ENCODE measurements at places on chromosomes 6 and 20.

GRCh38 chr6:153989989-153990388, 49.1 kb upstream of the OPRM1 start:
- no peak for DNase-seq

- no peak for DNase-seq
Measured at GRCh38 chr20:51310216-51310615, 232.3 kb downstream of the NFATC2 start.

DNA sequence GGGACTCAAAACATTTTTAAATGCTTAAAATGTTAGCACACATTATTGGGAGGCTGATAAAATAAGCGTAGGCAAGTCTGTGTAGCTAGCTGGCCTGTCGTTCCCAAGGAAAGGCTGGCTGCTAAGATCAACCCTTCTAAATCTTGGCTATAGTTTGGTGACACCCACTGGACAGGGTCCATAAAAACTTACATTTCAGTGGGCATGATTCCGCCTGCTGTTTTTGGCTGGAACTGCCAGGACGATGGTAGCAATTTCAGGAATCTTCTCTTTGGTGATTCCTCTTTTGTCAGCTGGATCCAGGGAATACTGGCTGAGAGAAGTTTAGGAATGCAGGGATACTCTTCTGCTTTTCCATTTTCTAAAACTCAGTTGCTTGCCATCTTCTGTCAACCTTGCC, 162.2 kb downstream of the NKAIN2 start:
- no peak for DNase-seq

- DNase-seq = no peak
Measured at GRCh38 chr20:25273541-25274358, 25.9 kb downstream of the PYGB start.

DNA sequence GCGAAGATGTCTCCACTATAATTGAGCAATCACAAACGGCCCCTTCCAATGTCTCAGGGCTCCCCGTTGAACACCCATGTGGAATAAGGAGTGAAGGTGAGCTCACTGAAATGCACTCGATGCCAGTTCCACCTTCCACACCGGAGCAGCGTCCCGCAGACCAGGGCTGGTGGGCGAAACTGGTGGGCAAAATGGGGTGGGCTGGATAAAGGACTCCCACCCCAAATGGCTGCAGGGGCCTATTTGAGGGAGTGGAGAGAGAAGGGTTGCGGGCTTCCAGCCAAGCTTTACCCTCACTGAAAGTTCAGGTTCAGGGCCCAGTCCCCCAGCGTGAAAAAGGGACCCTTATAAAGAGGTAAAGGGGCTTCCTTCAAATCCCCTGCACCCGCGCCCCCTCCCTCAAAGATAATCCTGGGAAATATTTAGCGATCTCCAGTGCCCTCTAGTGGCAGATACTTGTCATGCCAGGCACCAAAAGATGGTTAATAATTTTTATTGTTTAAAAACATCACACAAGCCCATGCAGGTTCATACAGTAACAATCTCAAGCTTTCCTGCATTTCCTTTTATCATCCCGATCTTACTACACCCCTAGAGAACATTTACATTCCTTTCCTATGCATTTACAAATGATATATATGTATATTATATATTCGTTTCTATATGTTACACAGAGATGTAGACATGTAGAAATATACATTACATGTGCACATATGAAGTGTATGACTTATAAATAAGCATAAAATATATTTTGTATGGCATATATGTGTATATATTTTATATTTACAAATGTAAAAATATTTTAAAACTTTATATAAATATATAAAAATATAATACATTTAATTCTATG, 58.2 kb upstream of the NKX2-2 start:
- DNase-seq = peak; percentile 2

GRCh38 chr6:151647976-151648639, 154.3 kb downstream of the CCDC170 start:
- peak; percentile 7 for DNase-seq

DNA sequence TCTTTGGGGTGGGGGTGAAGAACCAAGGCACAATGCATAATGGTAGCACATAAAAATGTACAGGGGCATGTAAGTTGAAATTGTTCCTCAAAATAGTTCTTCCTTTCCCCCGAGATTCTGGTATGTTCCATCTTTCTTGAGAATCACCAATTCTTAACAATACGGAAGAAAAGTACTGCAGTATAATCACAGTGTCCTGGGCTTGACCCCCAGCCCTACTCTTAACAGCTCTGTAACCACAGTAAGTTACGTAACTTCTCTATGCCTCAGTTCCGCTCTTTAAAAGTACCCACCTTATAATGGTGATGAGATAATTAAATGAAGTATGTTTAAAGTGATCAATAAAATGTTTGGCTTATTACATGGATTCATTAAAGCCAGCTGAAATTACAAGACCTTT, 104.5 kb downstream of the SMLR1 start:
- no peak for DNase-seq

DNA sequence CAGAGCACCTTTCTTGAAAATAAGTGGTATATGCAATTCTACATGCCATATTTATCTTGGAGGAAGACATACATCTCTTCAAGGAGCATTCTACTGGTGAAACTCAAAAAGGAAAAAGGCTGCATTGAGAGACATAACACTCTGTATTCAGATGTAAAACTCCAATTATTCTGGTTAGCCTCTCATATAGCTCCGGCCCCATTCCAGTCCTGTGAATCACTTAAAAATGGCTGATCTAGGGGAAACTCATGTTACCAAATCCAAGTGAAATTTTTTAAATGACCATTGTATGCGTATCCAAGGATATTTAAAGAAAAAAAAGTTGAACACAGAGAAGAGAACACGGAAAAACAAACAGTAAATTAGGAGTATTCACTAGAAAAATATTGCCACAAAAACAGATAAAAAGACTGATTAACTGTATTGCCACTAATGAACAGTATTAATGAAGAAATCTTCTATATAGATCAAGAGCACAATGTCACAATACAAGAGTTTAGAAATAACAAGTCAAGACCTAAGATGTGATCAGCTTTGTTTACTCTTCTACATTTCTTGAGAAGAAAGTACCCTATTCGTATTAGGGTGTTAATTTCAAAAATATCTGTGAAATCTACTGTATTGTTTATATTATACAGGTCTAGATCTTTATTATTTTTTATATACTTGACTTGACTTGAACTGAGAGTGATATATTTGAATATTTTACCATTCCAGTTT, 124.5 kb upstream of the GJE1 start:
- DNase-seq = peak; percentile 35

DNA sequence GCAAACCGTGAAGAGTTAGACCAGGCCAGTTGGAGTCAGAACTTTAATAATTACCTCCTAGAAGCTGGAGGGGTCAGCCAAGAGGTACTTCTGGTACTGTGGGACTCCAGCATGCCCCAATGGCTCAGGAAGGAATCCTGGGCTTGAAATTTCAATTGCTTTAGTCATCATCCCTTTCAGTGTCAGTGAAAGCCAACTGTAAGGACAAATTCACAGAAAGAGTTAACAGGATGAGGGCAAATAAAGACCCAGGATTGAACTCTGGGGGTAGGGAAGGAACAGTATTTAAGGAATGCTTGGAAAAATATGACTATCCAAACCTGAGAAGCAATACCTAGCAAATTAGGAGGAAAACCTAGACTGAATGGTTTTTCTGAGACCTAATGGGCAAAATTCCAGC, 735.1 kb upstream of the MARCKS start:
- peak; percentile 98 for DNase-seq

DNA sequence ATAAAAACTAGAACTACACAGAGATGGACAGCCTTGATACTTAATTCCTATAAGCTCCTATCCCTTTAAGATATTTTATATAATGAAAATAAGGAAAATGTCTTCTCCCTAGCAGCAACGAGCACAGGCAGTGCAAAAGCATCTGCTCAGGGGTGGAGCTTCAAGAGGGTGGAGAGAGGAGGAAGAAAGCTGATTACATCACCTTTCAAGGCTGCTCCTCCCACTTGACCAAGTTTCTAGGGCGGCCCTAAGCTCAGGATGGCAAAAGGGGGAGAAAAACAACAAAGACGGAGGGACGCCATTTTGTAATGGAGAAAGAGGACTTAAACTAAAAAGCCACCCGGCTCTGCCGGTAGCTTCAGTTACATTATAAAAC, 2.2 kb downstream of the PPP1R10 start:
- peak; percentile 98 for DNase-seq

GRCh38 chr6:47407300-47408281, 70.0 kb upstream of the CD2AP start:
- peak; percentile 7 for DNase-seq

- DNase-seq = no peak
Measured at GRCh38 chr20:64176551-64176950, 12.3 kb downstream of the MYT1 start.

DNA sequence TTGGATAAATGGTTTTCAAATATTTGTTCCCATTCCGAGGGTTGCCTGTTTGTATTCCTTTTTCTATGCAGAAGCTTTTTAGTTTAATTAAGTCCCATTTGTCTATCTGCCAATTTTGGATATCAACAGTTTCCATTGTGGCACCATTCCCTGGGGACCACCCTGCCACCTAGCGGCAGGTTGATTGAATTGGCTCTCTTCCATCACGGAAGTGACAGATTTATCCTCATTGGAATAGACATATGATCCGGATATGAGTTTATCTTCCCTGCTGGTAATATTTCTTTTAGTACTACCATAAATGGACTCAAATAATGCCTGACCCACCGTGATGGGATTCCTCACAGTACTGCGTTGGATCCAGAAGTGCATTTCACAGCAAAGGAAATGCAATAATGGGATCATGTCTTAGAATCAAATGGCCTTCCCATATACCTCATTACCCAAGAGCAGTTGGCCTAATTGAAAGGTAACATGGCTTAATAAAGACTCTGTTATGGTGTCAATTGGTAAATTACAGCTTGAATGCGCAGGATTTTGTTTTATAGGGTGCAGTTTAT, 327.0 kb downstream of the BMP2 start:
- peak; percentile 1 for DNase-seq
